ENCODE measurements at places on chromosomes 2 and 18.

GRCh38 chr2:133975676-133976428 is 278.0 kb upstream of the MGAT5 start:
- DNase-seq = no peak

- peak; percentile 70 for DNase-seq
Observed at GRCh38 chr18:58997811-58998337, 133.2 kb downstream of the ZNF532 start.

DNA sequence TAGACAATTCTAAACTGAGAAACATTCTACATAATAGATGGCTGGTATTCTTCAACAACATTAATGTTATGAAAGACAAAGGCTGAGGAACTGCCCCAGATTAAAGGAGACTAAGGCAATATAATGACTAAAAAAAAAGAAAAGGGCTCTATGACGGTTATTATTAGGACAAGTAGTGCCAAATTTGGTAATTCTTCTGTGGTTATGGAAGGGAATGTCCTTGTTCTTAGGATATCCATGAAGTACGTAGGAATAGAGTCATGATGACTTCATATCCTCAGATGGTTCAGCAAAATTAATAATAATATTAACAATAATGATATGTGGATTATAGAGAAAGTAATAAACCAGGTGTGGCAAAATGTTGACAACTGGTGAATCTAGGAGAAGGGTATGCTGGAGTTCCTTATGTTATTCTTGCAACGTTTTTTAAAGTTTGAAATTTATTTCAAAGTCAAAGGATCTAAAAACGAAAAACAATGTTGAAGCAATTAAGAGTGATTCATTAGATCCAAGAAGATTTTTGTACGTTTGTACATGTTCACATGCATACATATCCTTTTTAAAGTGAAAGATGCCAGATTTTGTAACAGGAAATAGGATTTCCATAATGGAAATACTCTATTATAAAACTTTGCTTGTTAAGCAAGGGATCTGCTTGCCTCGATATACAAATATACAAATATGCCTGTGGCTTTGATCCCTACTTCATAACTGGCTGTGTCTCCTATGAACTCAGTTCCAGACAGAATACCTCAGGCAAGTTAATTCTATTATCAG is 27.7 kb upstream of the STRN start:
- DNase-seq = no peak

GRCh38 chr18:51630706-51631105 is 433.2 kb upstream of the MEX3C start:
- no peak for DNase-seq

GRCh38 chr2:205654878-205655605 is 27.3 kb upstream of the NRP2 start:
- DNase-seq = peak; percentile 27

- DNase-seq = no peak
Observed at GRCh38 chr2:42754776-42755140, 9.2 kb downstream of the OXER1 start.

- DNase-seq = peak; percentile 74
Observed at GRCh38 chr2:120396861-120397811, 51.2 kb downstream of the INHBB start.

GRCh38 chr18:7096838-7097237 is 20.8 kb downstream of the LAMA1 start:
- no peak for DNase-seq

DNA sequence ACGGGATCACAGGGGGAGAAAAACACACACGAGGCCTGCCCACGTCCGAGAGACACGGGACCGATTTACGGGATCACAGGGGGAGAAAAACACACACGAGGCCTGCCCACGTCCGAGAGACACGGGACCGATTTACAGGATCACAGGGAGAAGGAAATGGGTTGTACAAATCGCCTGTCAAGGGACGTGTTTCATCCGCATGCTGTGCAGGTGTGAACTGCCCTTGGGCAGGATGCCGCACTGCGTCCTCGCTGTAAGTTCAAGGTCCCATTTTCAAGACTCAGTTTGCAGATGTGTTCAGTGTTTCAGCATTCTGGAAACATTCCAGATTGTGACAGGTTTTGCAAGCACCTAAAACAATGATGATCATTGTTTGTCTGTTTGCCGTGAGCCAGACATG is 2.3 kb upstream of the KCNG2 start:
- DNase-seq = no peak

DNA sequence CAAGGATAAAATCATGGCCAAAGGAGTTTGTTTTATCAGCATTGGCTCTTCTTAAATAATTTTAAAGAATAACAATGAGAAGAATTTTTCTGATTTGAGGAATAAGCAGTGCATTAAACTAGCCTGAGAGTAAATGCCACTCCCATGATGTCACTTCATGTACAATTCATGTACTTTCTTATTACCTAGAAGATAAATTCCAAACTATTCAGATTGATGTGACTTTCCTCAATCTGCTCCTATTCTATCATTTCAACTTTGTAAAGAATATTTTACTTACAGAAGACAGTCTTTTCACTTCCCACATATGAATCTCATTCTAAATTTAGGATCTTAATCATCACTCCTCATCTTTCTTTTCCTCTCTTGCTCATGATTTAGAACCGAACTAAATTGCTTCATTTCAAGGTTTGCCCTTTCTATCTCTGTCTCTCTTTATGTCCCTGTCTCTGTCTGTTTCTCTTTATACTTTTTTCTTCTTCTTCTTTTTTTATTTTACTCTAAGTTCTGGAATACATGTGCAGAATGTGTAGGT is 1142.0 kb upstream of the PIK3C3 start:
- no peak for DNase-seq

- DNase-seq = no peak
Observed at GRCh38 chr2:42800981-42801380, 8.6 kb upstream of the HAAO start.

GRCh38 chr2:237563816-237564215 is 2.6 kb upstream of the PRLH start:
- DNase-seq = no peak

Data from SJSA1 (cell line).